Substantia nigra (tissue), 51 donors: ENCODE measurements at places on chromosomes 2 and 18.

DNA sequence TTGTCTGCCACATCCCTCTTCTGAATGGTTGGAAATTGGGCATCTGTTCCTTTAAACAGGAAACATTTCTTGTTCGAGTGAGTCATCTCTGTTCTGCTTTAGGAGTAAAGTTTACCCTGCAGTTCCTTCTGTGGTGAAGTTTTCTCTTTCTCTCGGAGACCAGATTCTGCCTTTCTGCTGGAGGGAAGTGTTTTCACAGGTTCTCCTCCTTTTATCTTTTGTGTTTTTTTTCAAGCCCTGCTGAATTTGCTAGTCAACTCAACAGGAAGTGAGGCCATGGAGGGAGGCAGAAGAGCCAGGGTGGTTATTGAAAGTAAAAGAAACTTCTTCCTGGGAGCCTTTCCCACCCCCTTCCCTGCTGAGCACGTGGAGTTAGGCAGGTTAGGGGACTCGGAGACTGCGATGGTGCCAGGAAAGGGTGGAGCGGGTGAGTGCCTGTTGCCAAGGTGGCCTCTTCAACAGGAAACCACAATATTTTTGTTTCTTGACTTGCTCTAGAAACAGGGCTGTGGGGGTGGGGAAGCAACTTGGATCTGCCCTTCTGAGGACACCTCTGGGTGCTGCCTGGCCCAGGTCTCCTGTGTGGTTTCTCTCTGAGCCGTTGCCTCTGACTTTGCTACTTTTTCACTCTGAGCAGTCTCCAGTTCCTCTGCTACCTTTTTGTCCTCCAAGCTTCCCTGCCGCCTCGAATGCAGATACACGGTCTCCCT lies 2.2 kb upstream of the CASP8 start:
- DNase-seq = peak; percentile 25

- no peak for DNase-seq
Observed at GRCh38 chr2:76275788-76276187, 565.1 kb upstream of the GCFC2 start.

DNA sequence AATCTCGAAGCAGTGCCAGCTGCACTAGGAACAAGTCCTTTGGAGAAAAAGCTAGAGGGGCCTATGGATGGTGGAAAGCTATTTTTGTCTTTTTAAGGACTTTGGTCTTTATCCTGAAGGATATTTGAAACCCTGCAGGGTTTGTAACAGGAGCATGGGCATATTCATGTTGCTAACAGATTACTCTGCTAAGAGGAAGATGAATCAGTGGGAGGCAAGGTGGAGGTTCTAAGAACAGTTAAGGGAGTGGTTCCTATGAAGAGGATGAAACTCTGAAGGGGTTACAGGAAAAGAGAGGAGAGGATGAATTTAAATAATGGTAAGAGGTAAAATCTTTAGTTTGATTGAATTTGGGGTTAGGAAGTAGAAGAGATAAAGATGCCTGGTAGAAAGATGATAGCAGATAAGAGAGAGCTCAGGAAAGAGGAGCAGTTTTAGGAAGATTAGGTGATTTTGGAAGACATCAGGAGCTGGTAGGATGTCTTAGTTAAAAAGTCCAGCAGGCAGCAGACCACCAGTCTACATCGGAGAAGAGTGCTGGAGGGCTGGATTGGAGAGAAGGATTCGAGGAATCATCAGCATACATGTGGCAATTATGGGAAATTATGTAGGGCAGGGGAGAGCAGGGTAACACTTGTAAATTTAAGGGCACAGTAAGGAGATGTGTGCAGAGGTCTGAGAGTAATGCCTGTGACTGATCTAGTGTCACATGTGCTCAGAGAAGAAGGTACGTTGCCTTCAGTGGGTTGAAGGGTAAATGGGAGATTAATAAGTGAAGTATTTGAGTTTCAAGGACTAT lies 39.3 kb upstream of the C1GALT1C1L start:
- DNase-seq = no peak

- no peak for DNase-seq
Observed at GRCh38 chr18:6069103-6069502, 173.8 kb upstream of the TMEM200C start.

GRCh38 chr2:239129147-239129920 lies 271.5 kb downstream of the HDAC4 start:
- no peak for DNase-seq

DNA sequence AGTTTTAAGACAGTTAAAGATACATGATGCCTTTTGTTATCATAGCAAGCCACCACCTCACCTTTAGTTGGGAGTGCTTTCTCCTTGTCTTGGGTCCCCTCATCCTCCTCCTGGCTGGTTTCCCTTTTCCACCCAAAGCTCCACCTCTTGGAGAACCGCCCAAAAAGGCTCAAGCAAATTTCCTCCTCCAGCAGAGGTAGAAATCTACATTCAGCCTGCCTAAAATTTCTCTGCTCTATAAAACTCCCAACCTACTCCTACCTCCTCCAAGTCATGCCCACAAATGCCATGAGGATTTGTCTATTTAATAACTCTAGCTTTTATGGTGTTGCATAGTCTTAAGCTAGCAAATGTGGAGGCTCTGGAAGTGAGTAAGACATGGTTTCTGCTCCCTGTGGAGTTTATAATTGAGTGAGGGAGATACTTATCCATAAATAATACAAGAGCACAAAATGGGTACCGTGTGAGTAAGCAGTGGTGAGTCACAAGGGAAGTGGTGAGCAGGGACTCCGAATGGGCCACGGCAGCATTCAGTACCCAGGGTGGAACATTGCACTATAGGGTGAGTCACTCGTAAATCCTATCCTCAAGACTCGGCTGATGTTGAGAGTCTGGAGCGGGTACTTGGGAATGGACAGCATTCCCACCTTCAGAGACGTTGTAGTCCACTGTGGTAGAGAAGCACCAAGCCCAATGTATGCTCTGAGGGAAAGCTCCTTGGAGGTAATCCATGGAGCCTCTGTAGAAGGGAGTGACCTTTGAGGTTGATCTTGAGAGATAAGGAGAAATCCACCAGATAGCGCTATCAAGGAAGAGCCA lies 146.3 kb downstream of the RTN4 start:
- no peak for DNase-seq

- DNase-seq = no peak
Observed at GRCh38 chr2:219627103-219628100, at the start of gene SLC4A3. Gene SLC4A3 (plus strand): TSS chr2:219627630. CDS start chr2:219627993, 363 bp downstream.

DNA sequence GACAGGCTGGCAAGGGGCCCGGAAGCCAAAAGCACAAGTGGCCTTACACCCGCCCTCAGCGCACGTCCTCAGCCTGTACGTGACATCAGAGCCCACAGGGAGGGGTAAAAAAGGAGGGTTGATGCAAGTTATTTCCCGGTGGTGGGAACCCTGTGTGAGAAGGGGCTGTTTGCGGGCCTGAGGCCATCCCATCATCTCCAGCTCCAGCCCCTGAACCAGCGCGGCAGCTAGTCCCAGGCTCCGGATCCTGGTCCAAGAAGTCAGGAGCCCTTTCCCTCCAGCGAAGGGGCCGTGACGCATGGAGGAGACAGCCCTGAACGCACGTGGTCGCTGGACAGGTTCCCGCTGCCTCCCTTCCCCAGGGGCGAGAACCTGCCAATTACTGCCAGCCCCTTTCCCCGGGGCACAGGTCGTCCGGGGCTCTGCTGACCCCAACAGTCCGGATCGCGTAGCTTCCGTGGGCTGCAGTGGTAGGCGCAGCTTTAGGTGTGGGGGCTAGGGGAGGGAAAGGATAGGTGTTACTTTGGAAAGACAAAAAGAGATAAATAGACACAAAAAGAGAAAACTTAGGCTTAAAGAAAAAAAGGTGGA lies 1.3 kb upstream of the LRP2 start:
- peak; percentile 8 for DNase-seq

DNA sequence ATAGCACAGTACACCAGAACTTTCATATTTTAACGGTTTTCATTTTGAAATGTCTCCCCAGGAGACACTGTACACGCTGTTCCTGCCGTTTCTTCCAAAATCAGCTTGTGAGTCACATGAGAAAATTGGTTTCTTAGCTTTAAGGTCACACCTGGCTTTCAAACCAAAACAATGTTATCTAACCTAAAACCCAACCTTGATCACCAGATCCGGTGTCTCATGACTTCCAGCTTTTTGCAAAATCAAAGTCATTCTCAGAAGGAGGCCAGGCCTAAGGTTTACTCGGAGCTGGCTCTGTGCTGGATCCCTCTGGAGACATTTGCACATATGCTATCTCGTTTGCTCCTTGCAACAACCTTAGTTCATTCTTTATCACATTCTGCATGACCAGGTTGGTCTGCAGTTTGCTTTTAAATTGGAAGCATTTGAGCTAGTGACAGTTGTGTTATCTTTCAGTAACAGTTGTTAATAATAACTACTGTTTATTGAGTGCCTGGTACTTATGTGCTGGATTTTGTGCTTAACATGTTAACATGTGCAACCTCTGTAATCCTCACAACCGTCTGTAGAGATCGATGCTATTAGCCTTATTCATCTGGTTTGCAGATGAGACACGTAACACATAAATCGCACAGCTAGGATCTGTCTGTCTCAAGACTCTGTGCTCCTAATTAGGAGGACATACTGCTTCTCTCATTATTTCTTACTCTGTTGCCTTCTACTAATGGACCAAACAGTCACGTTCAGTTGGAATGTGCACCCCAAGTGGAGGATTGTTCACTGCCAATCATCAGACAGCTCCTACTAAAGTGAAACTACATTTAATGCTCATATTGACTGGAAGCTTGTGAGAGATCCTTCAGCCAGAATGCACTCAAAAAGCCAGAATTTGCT lies 105.5 kb downstream of the RNF144A start:
- no peak for DNase-seq

GRCh38 chr18:31680831-31681568 lies 3.4 kb downstream of the B4GALT6 start:
- DNase-seq = no peak

- DNase-seq = no peak
Observed at GRCh38 chr18:4157352-4157751, 297.8 kb downstream of the DLGAP1 start.
